NCI-H526 treated with DMSO at 0.1 percent for 48 hours (cell line): ENCODE measurements at places on chromosomes 2 and 18.

- DNase-seq: no peak
Observed at GRCh38 chr2:96501471-96501874, 3.7 kb downstream of the NEURL3 start.

DNA sequence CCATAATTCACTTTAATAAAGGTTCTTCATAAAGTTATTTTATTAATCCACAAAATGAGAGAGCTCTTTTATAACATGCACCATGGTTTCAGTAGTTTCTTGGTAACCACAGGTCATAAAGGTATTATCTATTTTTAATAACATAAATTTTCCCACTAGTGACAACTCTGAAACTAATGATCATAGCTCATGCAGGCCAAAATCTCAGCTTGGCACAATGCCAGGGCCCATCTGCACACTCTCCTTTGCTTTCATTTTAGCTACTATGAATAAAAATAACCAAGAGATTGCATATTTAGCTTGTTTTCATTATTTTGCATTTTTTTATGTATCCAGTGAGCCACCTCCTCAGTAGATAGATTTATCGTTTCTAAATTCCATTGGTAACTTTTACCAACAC lies 691.8 kb upstream of the CHAC2 start:
- DNase-seq: no peak

GRCh38 chr2:197596766-197597165 lies 78.6 kb downstream of the RFTN2 start:
- no peak for DNase-seq

DNA sequence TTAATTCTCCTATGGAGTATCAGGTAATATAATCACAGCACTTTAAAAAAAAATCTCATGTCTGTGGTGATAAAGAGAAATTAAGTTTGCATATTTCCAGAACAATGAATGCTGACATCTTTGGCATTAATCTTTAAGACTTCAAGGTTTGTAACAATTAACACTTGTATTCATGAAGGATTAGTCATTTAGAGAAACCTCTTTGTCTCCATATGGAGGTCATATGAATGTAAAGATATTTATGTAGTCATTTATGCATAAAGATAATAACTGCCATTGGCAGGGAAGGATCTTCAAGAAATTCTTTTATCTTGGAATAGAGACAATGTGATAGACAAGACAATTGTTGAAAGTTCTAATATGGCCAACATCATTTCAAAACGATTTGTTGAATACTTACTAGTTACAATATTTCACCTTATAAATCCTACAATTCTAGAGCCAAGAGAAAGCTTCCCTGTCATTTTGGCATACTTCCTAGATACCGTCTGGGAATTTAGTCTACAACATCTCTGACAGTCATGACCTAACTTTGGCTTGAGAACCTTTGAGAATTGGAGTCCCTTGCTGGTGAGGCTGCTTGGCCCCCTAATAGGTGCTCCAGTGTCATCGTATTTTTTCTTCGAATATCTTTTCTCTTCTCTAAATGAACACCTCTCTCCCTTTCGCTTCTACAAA lies 33.6 kb downstream of the RASGRP3 start:
- no peak for DNase-seq

- no peak for DNase-seq
Observed at GRCh38 chr18:76613053-76613754, 118.2 kb upstream of the ZNF516 start.
